ENCODE measurements at places on chromosomes 4 and X.

DNA sequence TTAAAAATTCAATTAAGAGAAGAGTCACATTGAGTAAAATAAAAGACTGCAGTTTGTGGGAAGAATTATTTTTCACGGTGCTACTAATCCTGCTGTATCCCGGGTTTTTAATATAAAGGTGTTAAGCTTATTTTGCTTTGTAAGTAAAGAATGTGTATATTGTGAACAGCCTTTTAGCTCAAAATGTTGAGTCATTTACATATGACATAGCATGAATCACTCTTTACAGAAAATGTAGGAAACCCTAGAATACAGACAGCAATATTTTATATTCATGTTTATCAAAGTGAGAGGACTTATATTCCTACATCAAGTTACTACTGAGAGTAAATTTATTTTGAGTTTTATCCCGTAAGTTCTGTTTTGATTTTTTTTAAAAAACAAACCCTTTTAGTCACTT, 39.7 kb downstream of the IRS4 start:
- no peaks in the 10 kb centered on the region for H3K27me3 ChIP-seq
- H3K4me3 ChIP-seq, result no peak overlapping the region
- DNase-seq, result no peak
- H3K36me3 ChIP-seq, result no peaks in the 10 kb centered on the region
- H3K4me1 ChIP-seq, result no peaks in the 10 kb centered on the region
- H3K27ac ChIP-seq, result no peak overlapping the region

- H3K27ac ChIP-seq, result no peak overlapping the region
- DNase-seq, result no peak
- H3K27me3 ChIP-seq, result no peaks in the 10 kb centered on the region
- no peak overlapping the region for H3K4me3 ChIP-seq
Observed at GRCh38 chrX:81392396-81392795, 190.5 kb downstream of the SH3BGRL start.

DNA sequence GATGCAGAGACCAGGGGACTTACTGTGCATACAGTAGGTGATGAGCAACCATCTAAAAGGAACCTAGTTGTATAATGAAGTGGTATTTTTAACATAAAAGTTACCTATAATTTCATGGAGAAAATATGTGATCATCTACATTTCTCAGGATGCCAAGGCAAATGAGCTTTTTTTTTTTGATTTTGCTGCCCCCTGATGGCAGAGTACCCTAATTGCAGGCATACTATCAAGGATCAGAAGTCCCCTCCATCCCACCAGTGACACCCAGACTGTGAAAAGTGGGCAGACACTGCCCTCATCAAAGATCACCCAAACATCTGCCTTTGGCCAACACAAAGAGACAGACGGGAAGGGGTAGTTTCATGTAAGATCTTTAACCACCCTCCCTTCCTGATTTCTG, 9.6 kb upstream of the ABLIM2 start:
- DNase-seq, result no peak
- H3K36me3 ChIP-seq, result no peaks in the 10 kb centered on the region
- no peak overlapping the region for H3K4me3 ChIP-seq

DNA sequence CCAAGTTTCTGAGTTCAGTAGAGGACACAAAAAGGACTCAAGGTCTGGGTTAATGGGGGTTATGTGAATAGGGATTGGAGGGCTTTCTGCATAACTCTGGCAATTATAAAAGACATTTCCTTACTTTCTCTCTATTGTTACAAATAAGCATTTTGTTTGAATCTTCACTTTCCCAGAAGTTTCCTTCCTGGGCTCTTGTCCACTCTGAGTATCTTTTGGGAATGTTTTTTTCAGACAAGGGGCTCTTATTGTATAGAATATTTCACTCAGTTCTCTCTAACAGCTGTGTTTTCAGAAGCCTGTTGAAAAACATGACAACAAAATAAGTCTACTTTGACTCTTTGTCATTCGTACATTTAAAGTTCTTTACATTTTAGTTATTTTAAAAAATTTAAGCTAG, 57.6 kb upstream of the MAP9 start:
- no peaks in the 10 kb centered on the region for H3K36me3 ChIP-seq
- no peaks in the 10 kb centered on the region for H3K4me1 ChIP-seq
- no peak overlapping the region for H3K27ac ChIP-seq
- peaks cover 4% of the 10 kb centered on the region for H3K27me3 ChIP-seq

All from iPS DF 6.9 (cell line).